ENCODE measurements at places on chromosomes 7 and 10.

DNA sequence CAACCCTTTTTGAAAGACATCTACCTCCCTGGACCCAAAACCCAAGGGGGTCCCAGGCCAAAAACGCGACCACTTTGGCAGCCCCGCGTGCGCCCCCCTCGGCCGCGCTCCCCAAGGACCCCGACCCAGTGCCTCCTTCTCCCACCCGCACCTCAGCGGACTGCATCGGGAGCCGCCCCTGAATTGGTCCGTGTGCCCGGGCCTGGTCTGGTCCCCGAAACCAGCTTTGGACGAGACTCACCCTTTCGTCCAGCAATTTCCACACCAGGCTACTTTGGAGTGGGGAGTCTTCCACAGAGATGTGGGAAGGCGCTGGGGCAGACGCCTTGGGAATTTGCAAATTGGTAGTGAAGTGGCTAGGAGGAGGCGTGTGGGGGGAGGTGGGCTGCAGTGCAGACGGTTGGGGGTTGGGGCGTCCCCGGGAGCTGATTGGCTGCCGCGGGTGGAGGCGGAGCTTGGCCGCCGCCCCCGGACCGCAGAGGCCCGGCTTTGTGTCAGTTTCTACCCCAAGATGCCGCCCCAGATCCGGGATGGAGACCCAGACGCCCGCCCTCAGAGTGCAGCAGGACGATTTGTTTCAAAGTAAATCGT, 16.9 kb downstream of the TCAF1 start:
- DNase-seq = no peak

DNA sequence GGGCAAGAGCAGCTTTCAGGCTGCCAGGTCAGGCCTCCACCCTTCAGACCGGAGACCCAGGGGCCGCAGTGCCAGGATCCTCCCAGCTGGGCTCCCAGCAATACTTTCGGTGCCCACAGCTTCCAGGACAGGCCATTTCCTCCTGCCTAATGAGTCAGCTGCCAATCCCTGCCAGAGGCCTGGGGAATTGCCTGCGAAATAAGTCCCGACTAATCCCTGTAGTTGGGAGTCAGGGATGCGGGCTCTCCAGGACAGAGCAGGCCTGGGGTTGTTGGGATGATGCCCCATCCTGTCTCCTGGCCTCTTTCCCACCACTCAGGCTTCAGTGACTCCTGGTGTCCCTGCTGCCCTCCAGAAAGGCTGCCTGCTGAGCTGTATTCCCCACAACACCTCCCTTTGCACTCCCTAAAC, 143.5 kb upstream of the UNC5B start:
- no peak for DNase-seq

DNA sequence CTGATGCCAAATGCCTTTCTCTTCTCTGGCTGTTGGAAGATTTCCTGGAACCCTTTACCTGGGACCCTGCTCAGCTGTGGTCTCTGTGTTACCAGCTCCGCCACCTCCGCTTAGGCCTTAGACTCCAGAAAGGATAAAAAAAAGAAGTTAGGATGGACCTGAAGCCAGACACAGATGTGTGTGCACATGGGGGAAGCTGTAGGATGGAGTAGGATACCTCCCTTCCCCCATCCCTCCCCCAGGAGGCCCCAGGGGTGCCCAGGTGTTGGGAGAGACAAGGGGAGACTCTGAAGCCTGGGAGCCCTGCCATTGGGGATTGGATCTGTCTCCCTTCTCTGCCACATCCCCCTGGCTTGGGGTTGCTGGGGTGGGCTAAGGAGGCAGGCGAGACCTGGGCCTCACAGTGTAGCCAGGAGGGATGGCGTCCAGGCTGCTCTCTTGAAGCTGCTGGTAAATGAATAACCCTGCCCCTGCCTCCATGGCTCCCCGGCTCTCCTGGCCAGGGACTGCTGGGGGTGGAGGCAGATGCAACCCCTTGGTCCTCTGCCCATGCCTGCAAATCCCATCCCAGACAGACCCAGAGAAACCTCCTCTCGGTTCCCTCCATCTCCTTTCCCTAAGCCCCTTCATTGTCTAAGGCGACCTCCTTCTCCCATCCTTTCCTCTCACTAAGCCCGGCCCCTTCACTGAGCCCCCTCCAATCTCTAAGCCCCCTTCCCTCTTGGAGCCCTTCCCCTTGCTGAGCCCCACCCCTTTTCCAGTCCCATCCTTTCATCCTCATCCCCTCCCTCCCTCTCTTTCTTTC, 8.0 kb downstream of the CLDN3 start:
- no peak for DNase-seq

GRCh38 chr7:123994449-123994848, 38.4 kb downstream of the TMEM229A start:
- DNase-seq = no peak

DNA sequence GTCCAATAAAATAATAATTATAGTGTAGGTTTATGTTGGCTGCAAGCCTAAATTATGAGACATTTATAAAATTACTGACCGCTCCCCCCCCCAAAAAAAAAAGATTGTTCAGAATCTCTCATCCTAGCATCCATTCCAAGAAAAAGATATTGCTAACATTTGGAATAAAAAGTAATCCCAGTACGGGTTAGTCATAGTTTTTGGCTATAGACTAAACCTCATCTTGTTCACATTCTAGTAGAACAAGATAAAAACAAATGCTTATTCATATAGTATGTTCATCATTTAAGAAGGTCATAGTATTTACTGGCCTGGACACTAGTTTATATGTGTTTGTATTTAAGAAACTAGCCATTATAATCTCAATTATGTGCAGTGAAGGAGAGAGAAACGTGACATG, 44.0 kb downstream of the ADK start:
- DNase-seq = no peak

GRCh38 chr10:834493-834892, 97.0 kb downstream of the LARP4B start:
- no peak for DNase-seq

- no peak for DNase-seq
These were observed 64.7 kb downstream of the DIP2C start for GRCh38 chr10:624605-625332.

DNA sequence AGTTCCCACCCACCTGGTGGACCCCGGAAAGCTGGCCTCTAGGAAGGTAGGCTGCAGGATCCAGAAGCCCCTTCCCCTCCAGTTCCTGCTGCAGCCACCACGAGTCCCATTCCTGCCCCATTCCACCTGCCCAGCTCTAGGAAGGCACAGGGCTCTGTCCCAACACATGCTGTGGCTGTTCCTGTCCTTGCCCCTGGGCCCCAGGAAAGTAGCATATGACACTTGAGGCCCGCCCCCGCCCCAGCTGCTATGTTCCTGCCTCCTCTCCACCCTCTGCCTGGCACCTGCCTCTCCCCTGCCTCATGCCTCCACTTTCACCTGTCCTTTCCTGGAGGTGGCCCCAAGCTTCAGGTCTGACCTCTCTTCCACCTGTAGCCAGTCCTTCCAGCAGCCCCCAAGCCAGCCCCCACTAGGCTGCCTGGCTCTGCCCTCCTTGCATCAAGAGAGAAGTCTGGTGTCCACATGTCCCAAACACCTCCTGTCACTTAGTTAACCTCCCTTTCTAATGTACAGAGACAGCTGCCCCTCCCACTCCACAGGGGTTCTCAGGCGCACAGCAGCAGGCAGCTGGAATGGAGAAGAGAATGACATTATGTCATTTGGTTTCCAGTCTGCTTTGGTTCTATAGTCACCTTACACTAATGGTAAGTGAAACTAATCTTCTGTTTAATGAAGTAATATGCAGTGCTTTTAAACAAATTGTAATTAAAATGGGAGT, 22.7 kb downstream of the YKT6 start:
- DNase-seq = no peak

DNA sequence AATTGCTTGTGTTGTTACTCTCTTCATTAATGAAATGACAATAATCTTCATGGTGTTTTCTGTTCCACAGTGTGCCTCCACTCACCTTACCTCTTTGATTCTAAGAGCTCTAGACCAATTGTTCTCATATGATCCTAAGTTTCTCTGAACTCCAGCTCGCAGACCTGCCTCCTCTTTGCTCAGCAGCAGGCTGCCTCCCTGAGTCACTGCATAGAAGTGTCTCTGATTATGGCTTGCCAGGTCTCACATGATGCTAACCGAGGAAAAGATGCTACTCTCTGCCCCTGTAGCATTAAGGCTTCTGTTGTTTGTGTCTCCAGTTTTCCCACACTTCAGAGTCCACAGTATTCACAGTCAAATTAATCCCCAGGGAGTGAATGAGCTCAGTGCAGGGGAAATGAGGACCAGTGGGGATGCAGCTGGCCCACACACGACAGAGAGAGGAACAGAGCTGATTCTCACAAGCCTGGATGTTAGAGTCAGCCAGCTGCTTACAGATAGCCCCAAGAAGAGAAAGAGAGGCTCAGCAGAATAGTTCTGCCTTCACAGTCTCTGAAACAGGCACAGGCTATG, 145.9 kb upstream of the EGR2 start:
- no peak for DNase-seq

DNA sequence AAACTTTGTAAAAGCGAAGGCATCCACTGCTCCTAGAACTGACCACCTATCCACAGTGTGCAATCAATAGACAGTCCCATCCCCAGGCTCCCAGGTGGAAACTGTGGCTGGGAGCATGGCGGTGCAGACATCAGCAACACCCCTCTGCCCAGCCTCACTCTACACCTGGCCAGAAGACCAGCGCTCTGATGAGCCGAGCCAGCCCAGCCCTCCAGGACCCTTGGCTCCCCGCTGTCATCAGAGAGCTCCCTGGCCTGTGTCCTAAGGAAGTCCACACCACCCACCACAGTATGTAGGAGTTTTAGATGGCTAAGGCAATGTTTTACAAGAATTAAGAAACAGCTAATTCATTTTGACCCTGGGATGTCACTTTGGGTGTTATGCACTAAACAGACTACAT, 81.0 kb downstream of the VOPP1 start:
- DNase-seq = no peak

GRCh38 chr7:73858807-73859206, 2.2 kb upstream of the TMEM270 start:
- DNase-seq = no peak

DNA sequence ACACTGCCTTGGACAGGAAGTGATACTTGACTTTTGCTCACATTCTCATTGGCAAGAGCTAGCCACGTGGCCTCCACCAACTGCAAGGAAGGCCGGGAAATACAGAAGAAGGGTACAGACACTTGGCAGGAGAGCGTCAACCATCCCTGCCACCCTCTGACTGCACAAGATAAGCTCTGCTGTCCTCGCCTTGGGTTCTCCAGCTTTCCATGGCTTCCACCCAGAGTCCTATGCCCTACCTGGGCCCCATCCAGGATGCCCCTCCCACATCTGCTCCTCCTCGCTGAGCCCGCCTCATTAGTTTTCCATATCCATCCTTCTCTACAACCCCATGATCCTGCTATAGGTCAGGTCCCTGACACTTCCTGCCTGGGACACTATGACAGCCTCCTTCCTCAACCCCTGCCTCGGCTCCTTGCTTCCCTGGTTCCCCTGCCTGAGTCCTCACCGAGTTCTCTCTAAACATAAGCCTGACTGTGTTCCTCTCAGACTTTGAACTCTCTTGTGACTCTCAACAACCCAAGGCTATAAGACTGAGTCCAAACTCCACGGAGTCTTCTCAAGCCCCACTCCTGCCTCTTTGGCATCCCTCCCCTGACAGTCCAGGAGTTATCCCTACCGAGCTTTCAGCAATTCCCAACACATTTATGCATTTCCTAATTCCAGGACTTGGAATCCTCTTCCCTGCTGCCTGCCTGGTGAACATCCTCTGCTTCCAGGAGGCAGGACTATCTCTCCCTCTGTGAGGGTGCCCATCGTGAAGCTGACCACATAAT, 23.2 kb upstream of the GDF10 start:
- DNase-seq = no peak

DNA sequence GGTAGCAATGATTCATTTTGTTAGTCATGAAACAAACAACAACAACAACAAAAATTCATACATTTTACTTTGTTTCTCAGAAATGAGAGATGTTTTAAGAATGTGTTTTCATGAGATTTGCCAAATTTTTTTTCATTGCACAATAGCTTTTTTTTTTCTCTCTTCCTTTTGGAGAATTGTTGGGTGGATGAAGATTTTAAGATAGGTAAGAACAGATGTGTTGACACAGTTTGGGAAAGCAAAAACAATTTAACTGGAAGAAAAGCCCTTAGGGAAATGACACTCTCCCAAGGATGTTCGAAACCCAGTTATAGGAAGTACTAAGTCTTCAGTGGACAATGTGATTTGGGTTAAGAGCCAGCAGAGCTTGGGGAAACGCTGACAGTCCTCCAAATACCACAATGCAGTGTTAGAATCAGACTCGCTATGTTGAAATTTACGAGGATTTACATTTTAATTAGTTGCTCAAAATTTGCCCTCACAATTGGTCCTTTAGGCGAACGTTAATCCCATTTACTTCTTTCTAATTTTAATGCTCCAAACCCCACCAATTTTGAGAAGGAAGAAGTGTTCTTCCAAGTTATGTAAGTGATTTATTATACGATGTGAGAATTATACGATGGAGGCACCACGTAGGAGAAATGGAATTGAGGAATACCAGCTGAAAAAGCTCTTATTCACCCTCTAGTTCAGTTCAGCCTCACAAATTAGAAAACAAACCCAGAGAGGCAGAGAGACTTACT, 61.2 kb downstream of the HHEX start:
- DNase-seq = no peak

DNA sequence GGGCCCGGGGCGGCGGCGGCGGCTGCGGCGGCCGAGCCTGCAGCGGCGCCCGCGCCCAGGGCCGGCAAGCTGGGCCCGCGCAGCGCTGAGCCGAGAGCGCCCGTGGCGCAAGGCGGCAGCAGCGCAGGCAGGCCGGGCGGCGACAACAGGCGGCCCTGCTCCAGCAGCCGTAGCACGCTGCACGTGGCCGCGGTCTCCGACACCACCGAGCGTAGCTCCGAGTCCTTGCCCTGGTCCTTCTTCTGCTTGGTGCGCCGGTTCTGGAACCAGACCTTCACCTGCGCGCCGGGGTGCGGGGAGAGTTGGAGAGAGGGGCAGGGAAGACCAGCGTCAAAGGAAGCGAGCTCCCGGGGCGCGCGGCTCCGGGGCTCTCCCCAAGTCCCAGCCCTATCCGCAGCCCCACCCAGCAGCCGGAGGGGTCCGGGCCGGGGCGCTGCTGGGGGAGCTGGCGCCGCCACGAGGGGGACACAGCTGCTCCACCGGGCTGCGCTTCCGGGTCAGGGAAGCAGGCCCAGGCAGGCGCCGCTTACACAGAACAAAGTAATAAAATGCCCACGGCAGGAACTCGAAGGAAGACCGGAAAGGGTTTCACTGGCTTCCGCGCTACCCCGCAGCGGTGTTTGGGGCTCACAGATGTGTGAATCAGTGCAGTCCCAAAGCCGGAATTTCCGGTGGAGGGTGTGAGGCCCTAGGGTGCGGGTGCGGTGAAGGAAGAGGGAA, 3.6 kb downstream of the VAX1 start:
- no peak for DNase-seq

- DNase-seq = no peak
These were observed 40.7 kb upstream of the ZMIZ1 start for GRCh38 chr10:79028056-79028430.

- no peak for DNase-seq
These were observed 209.9 kb upstream of the TBX20 start for GRCh38 chr7:35463751-35464150.

DNA sequence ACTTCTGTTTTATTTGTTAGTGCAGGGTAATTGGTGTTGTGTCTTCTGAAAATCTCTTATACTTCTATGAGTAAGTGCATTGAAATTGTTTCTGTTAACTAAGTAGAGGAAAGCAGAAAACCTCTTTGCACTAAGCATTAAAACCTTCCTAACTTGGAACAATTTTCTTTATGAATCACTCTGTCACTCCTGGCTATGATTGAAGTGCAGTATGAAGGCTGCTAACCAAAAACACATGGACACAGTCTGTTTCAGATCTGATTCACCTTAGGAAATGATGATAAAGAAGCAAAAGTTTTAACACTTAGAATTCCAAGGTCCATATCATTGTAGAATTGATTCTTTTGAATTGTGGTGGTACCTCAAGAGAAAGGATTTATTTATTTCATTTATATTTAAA, 41.9 kb downstream of the MET start:
- DNase-seq = no peak

All from AML-193 (cell line).